ENCODE measurements at places on chromosomes 2 and 18.
A peak's percentile ranks its signal among the peaks of the same experiment; 100 is the strongest.

DNA sequence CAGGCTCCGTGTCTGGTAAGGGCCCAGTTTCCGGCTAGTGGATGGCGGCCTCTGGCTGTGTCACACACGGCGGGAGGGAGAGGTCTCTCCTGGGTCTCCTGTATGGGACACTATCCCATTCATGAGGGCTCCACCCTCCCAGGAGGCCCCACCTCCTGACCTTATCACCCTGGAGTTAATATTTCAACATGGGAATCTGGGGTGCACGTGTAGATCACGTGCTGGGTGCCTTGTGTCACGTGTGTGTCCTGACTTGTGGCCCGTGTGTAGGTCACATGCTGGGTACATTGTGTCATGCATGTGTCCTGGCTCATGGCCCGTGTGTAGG, 9.9 kb downstream of the NEU4 start:
- no peaks in the 10 kb centered on the region for H3K27me3 ChIP-seq
- peaks cover 2% of the 10 kb centered on the region for H3K36me3 ChIP-seq
- no peak overlapping the region for H3K27ac ChIP-seq
- DNase-seq = no peak

DNA sequence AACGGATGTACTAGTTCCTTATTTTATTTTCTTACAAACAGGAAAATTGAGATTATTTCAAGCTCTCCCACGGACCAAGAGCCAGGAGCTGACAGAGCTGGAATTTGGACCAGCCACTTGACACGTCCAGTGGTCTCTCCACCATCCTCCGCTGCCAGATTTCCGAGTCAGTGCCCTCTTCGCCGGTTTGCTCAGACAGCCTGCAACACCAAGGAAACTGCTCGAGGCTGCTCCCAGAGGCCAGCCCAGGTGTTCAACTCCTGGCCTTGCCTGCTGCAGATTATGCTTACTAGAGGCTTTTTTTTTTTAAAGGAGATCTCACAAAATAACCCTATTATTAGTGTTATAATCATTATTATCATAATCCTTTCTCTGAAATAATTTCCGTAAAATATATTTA, 779.8 kb downstream of the RNF144A start:
- no peak overlapping the region for H3K27ac ChIP-seq
- no peak for DNase-seq
- H3K4me1 ChIP-seq = peaks cover 15% of the 10 kb centered on the region
- H3K36me3 ChIP-seq = no peaks in the 10 kb centered on the region
- no peak overlapping the region for H3K4me3 ChIP-seq

DNA sequence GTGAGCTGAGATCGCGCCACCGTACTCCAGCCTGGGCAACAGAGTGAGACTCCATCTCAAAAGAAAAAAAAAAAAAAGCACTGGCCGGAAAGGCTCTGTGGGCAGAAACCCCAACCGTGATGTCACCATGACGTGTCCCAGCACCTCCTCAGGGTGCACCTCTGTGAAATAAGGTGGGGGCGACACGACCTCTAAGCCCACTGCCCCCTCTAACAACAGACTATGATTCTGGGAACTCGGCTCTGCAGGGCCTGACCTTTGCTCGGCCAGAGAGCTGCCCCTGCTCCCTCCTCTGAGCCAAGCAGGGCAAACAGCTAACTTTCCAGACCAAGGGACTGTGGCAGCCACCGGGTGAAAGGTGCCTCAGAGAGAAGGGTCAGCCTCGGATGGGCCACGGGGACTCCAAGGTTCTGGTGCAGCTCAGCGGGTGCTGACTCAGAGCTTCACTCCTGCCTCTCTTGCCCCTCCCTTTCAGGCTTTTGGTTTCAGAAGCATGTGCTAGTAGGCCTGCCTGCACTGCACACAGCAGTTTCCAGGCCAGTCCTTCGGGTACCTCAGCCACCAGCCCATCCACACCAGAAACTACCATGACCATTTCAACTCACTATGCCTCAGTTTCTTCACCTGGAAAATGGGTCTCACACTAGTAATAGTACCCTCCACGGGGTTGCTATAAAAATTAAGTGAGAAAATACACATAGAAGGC, 8.0 kb downstream of the TMBIM1 start:
- H3K4me1 ChIP-seq = peaks cover 62% of the 10 kb centered on the region
- H3K36me3 ChIP-seq = peaks cover 3% of the 10 kb centered on the region
- H3K27me3 ChIP-seq = no peaks in the 10 kb centered on the region
- H3K4me3 ChIP-seq = peak overlapping the region; percentile 94
- peak overlapping the region; percentile 99 for H3K27ac ChIP-seq

GRCh38 chr2:887639-888038, 63.0 kb upstream of the SNTG2 start:
- H3K36me3 ChIP-seq = peaks cover 3% of the 10 kb centered on the region
- no peak for DNase-seq
- no peak overlapping the region for H3K4me3 ChIP-seq
- peaks cover 3% of the 10 kb centered on the region for H3K4me1 ChIP-seq
- peaks cover 53% of the 10 kb centered on the region for H3K27me3 ChIP-seq

GRCh38 chr18:40810372-40810771, 1144.7 kb upstream of the PIK3C3 start:
- DNase-seq = no peak
- no peak overlapping the region for H3K4me3 ChIP-seq
- H3K36me3 ChIP-seq = no peaks in the 10 kb centered on the region
- no peak overlapping the region for H3K27ac ChIP-seq
- no peaks in the 10 kb centered on the region for H3K27me3 ChIP-seq

- H3K27ac ChIP-seq = no peak overlapping the region
- H3K36me3 ChIP-seq = no peaks in the 10 kb centered on the region
- H3K27me3 ChIP-seq = no peaks in the 10 kb centered on the region
- H3K4me3 ChIP-seq = no peak overlapping the region
- peaks cover 3% of the 10 kb centered on the region for H3K4me1 ChIP-seq
Observed at GRCh38 chr2:148602885-148603561, 41.5 kb upstream of the EPC2 start.

GRCh38 chr18:27606741-27607140, 421.6 kb upstream of the CHST9 start:
- no peak overlapping the region for H3K27ac ChIP-seq
- H3K27me3 ChIP-seq = no peaks in the 10 kb centered on the region
- H3K4me1 ChIP-seq = no peaks in the 10 kb centered on the region
- no peaks in the 10 kb centered on the region for H3K36me3 ChIP-seq

DNA sequence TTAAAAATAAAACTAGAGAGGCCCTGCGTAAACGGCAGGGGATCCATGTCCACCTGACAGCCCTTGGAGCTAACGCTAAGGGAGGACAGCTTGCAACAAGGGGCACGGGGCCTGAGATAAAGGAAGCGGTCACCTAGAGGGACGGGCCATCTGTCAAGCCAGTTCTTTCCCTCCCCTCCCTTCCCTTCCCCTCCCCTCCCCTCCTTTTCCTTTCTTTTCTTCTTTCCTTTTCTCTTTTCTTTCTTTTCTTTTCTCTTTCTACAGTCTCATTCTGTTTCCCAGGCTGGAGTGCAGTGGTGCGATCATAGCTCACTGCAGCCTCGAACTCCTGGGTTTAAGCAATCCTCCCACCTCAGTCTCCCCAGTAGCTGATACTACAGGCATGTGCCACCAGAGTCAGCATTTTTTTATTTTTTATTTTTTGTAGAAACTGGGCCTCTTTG, 34.5 kb upstream of the CTAGE1 start:
- H3K4me1 ChIP-seq = no peaks in the 10 kb centered on the region
- DNase-seq = no peak
- H3K27ac ChIP-seq = no peak overlapping the region
- no peaks in the 10 kb centered on the region for H3K36me3 ChIP-seq
- H3K27me3 ChIP-seq = no peaks in the 10 kb centered on the region

GRCh38 chr18:26792661-26793060, 72.8 kb downstream of the AQP4 start:
- H3K27ac ChIP-seq = no peak overlapping the region
- DNase-seq = no peak
- no peaks in the 10 kb centered on the region for H3K4me1 ChIP-seq
- no peaks in the 10 kb centered on the region for H3K27me3 ChIP-seq
- H3K4me3 ChIP-seq = no peak overlapping the region

DNA sequence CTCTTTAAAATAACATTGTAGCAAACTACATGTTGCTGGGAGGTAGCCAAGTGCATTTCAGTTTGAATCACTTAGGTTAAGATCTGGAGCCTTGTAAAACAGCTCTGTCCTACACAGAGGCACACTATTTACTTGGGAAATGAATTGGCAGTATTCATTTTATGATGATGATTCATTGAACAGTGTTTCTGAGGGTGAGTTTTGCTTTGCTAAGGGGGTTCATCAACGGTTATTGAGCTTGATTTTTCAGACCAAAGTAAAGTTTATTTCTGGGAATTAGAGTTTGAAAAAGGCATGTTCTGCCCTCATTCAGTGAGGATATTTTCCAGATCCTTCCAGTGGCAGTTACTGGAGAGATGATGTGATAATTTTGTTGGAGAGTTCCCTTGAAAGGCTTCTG, 55.6 kb downstream of the CCDC85A start:
- no peak overlapping the region for H3K4me3 ChIP-seq
- H3K4me1 ChIP-seq = no peaks in the 10 kb centered on the region
- no peaks in the 10 kb centered on the region for H3K27me3 ChIP-seq
- H3K27ac ChIP-seq = no peak overlapping the region
- H3K36me3 ChIP-seq = no peaks in the 10 kb centered on the region
- DNase-seq = no peak

DNA sequence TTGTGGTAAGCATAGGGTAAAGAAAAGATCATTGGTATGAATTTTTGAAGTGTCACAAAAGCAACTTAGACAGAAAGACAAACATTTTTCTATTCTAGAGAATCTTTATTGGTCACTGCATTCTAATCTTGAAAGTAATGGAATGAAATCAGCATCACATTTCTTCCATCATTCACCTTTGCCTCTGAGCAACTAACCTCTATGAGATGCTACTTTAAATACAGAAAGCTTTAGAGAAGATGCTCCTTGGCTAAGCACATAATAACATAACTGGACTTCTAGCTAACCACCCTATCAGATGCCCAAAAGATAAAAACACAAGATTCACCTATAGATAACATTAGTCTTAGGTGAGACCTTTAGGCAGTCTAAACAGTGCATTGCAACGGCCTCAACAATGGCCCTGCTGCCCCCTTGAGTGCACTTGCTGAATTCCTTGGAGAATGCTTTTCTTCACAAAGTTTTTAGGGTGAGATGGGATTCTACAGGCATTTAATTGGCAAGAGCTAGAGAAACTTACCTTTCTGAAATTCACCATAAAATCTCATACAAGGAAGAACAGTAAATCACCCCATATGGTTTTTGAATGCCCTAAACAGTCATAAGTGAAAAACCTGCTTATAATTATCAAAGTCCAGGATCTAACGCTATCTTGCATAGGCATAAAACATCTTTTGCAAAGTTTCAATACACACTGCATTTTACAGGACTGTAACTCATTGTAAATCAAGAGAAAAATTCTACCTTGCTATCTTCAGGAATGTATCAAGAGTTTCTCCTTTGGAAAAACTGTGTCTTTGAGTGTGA, 791.3 kb upstream of the CHAC2 start:
- no peak overlapping the region for H3K27ac ChIP-seq
- no peaks in the 10 kb centered on the region for H3K27me3 ChIP-seq
- H3K36me3 ChIP-seq = no peaks in the 10 kb centered on the region
- no peaks in the 10 kb centered on the region for H3K4me1 ChIP-seq
- H3K4me3 ChIP-seq = no peak overlapping the region

GRCh38 chr2:71550801-71551630, 97.7 kb downstream of the DYSF start:
- H3K36me3 ChIP-seq = no peaks in the 10 kb centered on the region
- H3K4me3 ChIP-seq = no peak overlapping the region

DNA sequence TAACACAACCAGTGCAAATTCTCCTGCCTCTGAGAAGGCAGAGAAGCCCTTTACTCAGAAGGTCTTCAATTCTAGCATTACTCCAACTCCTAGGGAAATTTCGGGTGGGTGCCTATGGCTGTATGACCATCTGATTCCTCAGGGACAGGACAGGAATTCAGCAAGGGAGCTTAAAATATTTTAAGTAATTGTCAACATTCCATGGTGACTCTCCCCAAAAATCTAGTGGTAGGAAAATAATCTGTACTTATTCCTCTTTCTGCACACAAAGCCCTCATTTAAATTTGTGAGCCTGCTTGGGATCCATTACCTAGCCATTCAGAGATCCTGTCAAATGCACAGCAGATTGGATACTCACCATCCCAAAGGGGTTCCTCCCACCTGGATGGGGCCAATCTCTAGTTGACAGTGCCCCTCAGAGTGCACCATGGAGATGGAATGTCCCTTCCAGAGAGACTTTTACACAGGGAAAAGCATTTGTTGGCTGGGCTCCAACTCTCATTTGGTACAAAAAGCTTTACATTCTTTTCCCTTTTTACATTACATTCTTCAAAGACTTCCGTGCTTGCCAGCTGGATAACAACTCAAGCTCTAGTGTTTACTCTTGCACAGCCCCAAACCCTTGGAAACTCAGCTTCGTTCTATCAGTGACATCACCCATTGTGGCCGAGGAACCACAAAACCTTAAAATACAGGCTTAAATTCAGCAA, 3.1 kb upstream of the TMEM150A start:
- no peak overlapping the region for H3K27ac ChIP-seq
- peaks cover 34% of the 10 kb centered on the region for H3K4me1 ChIP-seq
- DNase-seq = no peak
- no peak overlapping the region for H3K4me3 ChIP-seq

DNA sequence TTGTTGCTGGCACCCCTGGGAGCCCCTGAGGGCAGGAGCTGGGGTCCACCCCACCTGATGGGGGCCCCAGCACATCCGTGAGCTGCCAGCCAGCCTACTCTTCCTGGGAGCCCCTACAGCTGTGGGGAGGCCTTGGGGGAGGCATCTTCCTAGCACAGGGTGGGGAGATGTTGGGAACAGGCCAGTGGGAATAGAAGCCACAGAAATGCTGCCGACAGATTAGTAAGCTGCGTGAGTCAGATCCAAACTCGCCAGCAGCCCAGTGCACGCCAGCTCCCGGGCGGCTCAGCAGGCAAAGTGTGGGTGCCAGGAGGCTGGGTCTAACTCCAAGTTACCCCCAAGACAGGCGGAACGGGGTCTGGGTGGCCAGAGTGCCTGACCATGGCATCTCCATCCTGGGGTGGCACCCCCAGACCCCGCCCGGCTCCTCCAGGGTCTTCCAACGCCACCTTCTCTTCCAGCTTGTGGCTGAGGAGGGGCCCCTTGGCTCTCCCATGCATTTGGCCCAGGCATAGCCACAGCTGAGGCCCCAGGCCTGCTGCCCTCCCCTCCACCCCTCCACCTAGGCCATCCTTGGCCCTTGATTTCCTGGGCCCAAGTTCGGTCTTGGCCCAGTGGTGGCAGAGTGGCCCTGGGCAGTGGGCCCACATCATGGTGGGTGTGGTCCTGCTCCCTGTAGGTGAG, 15.3 kb downstream of the CROCC2 start:
- H3K27me3 ChIP-seq = peaks cover 9% of the 10 kb centered on the region
- peak overlapping the region; percentile 43 for H3K27ac ChIP-seq
- no peak overlapping the region for H3K4me3 ChIP-seq

- H3K4me1 ChIP-seq = no peaks in the 10 kb centered on the region
- H3K36me3 ChIP-seq = peaks cover 6% of the 10 kb centered on the region
- no peak overlapping the region for H3K27ac ChIP-seq
- H3K27me3 ChIP-seq = peaks cover 43% of the 10 kb centered on the region
Observed at GRCh38 chr18:57839942-57840381, 36.8 kb upstream of the ATP8B1 start.

DNA sequence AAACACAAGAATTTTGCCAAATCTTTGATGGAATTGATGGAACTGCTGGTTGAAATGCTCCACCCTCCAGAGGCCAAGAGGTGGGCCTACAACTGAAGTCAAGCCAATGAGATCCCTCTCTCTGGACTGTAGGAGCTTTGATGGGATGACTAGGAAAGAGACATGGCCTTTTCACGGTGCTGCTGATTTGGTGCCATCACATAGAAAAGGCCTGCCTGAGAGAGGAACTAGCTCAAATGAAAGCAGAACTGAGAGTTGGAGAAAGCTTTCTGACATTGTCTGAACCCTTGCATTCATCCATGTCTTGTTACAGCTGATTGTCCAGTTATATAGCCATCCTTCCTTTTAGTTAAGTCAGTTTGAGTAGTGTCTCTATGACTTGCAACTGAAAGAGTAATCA, 283.8 kb upstream of the LYPD1 start:
- H3K27ac ChIP-seq = no peak overlapping the region
- no peak overlapping the region for H3K4me3 ChIP-seq
- H3K36me3 ChIP-seq = no peaks in the 10 kb centered on the region
- H3K4me1 ChIP-seq = no peaks in the 10 kb centered on the region

Measured in T-helper 17 cell (primary cell).